Fibroblast of the conjunctiva (primary cell): ENCODE measurements at places on chromosomes 7 and 10.

GRCh38 chr7:129368389-129368986 is 65.7 kb upstream of the STRIP2 start:
- DNase-seq, result no peak

DNA sequence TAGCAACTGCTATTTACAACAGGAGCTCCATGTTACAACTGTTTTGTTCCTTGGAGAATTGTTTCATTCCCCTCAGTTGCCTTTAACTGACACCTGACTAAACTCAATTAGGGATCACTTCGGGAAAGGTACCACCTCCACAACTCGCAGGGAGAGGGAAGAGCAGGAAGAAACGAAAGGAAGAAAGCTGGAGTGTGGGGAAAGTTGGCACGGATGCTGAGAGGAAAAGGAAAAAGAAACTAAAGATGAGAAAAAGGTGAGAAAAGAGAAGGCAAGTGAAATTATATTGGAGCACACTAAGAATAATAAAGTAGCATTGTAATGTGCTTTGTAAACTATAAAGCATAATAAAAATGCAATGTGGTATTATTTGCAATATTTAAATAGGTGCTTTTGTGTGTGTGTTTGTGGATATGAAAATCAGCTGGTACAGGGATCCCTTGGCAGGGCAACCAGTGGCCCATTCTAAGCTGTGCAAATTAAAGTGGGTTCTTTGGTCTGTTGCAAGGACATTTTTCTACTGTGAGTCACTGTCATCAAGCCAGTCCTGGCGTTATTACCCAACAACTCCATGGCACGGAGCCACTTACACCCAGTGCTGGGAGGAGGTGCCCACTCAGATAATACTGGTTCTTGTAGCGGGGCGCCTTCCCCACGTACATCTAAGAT is 45.9 kb downstream of the HIPK2 start:
- peak; percentile 86 for DNase-seq

DNA sequence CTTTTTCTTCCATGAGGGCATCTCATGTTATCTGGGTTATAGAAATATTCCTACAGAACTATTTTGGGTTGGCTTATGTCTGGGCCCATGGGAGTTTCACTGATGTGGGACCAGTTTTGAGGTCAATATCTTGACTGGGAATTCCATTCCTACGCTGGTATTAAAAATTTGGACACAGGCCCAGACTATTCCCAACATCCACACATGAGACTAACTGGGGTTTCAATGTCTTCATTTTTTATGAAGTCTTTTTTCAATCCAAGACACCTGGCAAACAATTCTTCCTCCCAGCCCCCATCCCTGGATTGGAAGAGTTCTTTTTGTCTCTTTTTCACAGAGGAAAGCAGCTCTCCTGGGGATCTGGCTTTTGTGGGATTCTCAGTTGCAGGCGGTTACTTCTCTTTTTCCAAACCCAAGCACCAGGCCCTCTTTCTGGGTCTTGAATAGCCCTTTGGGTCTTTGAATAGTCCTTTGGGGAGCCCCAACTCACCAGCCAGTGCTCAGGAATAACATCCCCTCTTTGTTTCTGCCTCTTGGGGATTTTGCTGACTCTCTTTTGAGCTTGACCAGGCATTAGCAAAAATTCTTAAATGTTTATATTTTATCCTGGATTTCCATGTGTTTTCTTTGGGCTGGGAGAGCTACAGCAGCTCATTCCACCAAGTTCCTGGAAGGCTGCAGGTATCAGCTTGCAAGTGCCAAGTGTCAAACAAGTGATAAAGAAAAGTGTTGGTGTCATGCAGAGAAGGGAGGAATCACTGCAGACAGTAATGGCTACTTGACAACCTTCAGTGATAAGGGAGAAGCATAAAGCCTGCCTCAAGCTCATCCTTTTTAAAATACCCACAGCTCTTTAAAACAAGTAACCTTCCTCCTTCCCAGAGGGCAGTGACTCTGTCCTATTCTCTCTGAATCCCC is 234.3 kb downstream of the ADAM12 start:
- no peak for DNase-seq

DNA sequence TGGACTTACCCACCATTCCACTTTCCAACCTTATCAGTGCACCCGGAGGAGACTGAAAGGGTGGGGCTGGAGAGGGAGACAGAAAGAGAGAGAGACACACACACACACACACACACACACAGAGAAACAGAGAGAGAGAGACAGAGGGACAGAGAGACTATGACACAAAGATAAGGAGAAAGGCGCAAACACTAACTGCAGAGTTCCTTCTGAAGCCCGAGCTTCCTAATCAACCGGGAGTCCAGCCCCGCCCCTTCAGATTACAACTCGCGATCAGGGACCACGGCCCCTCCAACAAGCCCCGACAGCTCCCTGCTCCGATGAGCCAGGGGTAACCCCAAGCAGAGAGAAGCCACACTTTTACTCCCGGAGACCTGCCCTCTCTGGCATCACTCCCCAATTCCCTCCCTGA is 499 bp downstream of the GAL3ST4 start:
- DNase-seq, result no peak

DNA sequence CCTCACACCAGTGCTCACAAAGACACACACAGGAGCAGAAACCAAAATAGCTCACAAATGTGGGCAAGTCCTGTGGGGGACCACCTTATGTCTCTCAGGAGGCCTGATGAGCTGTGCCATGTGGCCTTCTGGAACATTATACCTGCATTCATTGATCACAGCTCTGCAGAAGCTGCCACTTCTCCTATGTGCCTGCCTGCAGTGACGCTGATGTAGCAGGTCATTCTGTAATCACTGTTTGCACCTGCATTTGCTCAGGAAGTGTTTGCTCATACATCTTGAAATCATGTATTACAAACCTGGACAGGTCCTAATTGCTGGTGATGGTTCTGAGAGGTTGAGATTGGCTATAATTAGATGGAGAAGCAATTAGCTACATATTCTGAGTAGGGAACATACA is 310.2 kb downstream of the AUTS2 start:
- no peak for DNase-seq

GRCh38 chr10:63716016-63716580 is 194.9 kb downstream of the REEP3 start:
- no peak for DNase-seq
